ENCODE measurements at places on chromosomes 2 and 18.

GRCh38 chr2:226440127-226440918 is 359.3 kb downstream of the IRS1 start:
- DNase-seq = no peak

GRCh38 chr2:100208141-100208770 is 65.9 kb upstream of the AFF3 start:
- DNase-seq = no peak

- no peak for DNase-seq
Observed at GRCh38 chr18:9911226-9911625, 2.6 kb upstream of the VAPA start.

- DNase-seq = no peak
Observed at GRCh38 chr2:206657087-206657486, 14.8 kb downstream of the FAM237A start.

DNA sequence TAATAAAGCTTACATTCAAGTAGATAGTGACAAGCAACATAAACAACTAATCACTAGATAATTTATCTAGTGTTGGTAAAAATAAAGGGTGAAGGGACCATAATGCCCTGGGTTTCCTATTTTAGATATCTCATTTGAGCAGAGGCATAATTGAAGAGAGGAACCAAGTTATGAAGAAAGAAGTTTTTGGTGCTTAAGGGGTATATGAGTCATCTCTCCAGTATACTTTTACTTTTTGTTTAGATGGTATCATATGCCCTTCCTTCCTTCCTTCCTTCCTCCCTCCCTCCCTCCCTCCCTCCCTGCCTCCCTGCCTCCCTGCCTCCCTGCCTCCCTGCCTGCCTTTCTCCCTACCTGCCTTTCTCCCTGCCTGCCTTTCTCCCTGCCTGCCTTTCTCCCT is 1053.5 kb upstream of the CELF4 start:
- DNase-seq = no peak

- DNase-seq = no peak
Observed at GRCh38 chr18:12429556-12429955, 21.8 kb downstream of the PRELID3A start.

DNA sequence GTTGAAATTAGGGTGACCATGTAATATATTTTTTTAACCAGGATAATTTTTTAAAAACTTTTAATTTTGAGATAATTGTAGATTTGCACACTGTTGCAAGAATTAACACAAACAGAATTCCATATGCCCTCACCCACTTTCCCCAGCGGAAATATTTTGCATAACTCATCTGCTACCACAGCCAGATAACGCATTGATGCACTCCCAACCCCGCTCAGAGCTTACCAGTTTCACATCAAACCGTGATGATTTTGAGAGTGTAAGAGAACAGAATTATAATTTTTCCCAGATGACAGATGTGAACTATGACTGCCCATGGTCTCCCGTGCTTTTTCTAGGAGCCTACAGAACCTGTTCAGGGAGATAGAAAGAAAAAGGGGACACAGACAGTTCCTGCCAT is 35.2 kb upstream of the LDLRAD4 start:
- no peak for DNase-seq

DNA sequence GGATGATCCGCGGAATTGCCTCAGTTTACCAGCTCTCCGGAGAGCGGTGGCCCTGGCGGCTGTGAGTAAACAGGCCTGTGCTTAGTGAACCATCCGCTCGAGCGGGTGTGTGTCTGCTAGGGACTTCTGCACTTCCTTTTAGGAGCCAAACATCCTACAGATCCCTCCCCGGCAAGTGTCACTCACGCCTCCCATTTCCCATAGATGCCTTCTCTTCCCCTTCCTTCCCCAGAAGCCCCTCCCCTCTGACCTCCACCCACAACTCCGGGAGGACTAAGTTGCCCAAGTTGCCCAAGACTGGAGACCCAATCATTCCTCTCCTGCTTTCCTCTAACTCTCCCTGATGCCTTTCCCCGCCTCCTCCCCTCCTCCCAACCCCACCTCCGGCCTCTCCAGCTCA is 2.9 kb downstream of the C1QL2 start:
- no peak for DNase-seq
